ENCODE measurements at places on chromosomes 1 and 21.

DNA sequence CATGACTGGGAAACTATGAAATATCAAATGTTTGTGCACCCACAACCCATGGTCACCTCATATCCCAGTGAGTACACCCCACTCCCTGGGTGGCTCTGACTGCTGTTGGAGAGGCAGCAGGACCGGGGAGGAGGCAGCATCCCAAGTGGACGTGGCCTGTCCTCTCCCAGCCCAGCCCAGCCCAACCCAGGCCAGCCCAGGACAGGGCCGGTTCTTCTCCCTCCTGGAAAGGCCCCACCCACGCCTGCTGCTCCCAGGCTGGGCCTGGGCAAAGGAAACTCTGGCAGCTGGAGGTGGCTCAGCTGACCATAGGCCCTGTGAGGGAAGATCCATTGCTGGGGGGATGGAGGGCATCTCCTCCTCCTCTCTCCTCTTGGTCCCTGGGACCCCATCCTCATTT is 19.1 kb downstream of the MATN1 start:
- DNase-seq: no peak

- DNase-seq: peak; percentile 75
Measured at GRCh38 chr1:85297855-85298629, 21.6 kb upstream of the BCL10 start.

GRCh38 chr1:28172713-28173150 is 3.8 kb downstream of the PTAFR start:
- no peak for DNase-seq

DNA sequence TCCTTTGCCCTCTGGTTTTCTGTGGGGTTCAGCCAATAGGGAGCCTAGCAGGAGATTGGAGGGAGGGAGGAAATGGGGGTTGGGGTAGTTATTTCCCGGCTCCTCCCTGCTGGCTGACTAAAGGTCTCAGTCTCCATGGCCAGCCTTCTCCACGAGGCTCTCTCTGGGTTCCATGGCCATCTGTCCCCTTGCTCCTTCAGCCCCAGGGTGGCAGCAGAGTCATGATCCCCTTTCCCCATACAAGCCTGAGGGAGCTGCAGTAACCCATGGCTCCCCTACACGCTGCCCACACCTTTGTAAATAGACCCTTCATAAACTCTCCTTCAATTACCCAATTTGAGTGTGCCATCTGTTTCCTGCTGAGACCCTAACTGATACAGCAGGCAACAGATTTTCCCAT is 176.1 kb upstream of the CSF3R start:
- no peak for DNase-seq

DNA sequence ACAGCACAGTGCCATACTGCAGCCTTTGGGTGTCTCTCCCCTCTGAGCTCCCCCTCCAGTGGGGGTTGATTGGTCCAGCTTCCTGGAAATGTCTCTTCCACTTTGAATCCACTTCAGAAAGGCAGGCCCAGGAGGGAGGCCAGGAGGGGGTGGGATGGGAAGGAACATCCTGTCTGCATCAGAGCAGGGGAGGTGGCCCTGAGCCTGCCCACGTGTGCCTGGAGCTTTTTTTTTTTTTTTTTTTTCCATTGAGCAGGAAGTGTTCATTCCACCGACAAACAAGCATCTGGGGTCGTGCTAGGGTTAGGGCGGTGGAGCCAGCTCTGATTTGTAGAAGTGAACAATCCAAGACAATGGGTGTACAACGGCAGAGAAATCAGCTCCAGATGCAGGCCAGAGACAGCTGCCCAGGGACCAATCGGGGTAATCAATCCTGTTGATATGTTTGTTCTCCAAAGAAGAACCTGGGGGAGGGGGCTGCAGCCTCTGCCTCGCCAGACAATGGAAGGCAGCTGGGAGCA is 93.3 kb downstream of the SSBP3 start:
- DNase-seq: no peak

GRCh38 chr1:7322283-7322785 is 448.8 kb upstream of the VAMP3 start:
- no peak for DNase-seq

DNA sequence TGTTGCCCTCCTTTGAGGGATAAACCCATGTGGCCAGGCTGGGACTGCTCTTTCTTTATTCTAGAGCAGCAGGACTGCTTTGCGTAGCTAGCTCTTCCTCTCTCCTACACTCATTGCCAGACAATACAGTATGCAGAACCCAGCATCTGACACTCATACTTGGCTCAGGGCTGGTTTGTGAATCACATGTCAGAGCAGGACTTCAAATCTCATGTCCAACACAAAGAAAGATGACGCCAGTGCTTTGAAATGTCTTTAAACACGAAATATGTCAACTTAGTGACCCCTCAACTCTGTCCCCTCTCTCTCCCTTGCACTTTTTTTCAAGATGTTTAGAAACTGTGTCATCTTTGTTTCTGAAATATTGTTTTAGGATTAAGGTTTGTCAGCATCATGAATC is 135.0 kb downstream of the TGFB2 start:
- DNase-seq: no peak

GRCh38 chr1:91730801-91731732 is 154.9 kb downstream of the TGFBR3 start:
- no peak for DNase-seq

- DNase-seq: no peak
Measured at GRCh38 chr1:84834419-84835064, 58.5 kb downstream of the LPAR3 start.

- DNase-seq: no peak
Measured at GRCh38 chr1:86018283-86018923, 138.2 kb downstream of the COL24A1 start.

DNA sequence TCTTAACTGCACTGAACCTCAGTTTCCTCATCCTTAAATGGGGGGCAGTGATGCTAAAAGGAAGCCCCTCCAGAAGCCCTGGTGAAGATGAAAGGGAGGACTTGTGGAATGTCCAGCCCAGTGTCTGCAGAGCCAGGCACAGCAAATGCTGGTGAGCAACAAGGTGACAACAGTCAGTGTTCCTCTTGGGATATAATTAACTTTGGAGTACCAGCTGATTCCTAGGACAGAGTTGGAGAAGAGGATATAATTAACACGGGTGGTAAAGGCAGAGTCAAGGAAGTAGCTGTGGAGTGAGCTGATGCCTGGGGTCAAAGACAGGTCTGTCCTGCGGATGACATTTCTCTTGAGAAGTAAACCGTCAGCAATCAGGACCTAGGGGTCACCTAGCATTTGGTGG is 60.7 kb upstream of the MRPS6 start:
- DNase-seq: no peak

- DNase-seq: no peak
Measured at GRCh38 chr1:200369706-200370105, 40.1 kb downstream of the ZNF281 start.

DNA sequence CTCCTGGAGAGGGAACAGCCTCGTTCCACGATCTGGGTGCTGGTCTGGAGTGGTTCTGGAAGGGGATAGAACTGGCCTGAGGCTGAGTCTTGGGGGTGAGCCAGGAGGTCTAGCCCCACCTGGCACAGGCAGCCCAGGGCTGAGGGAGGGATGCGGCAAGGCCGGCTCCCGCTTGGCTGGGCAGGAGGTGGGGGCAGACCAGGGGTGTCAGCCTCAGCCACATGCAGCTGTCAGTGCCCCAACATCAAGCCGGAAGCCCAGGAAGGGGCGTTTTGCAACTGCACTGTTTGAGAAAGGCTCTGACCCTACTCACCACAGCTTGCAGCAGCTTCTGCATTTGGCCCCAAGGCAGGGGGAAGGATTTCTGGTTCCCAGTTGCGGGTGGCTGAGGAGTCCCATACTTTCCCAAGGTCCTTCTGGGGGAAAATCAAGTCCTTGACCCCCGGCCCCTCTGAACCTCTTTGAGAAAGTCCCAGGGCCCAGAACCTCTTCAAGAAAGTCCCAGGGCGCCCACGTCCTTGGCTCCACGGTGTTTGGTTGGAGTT is 2.0 kb downstream of the EFHD2 start:
- DNase-seq: no peak

DNA sequence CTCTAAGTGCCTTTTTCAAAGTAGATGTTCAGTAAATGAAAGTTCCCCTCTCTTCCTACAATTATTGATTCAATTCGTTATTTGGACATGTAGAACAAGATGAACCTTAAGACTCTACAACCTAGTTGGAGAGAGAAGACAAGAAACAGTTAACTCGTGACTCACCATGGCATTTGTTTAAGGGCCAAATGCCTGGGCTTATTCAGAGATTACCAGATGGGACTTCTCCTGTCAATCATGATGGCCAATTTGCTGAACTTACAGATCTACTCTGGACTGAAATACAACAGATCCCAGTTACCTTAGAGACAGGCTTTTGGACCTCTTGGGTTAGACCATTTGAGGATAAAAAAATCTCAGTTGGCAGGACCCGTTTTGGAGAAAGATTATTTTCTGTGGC is 93.5 kb downstream of the C1orf94 start:
- no peak for DNase-seq

GRCh38 chr21:35208810-35209517 is 159.9 kb upstream of the RUNX1 start:
- DNase-seq: no peak

DNA sequence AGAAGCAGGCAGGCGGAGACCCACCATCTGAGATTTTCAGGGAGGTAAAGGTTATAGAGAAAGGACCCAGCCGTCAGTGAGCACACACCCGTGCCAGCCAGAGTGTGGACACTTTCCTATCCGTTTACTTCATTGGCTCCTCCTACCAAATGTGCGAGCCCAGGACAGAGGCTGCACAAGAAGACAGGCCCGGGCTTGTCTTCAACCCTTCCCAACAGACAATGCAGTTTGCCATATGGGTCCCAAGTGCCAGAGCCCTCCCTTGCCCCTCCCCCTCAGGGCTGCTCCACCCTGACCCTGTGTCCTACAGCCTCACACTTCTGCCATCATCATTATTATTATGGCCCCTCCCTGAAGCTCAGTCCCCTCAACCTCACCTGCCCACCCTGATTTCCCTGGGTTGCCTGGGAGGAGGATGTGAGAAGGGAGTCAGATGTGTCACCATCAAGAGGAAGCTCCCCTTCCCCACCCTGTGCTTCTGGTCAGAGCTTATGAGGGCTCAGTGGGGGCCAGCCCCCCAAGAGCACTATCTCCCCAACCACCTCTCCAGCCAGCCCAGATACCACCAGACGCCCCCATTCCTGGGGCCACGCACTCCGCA is 9.4 kb downstream of the LAPTM5 start:
- DNase-seq: no peak

DNA sequence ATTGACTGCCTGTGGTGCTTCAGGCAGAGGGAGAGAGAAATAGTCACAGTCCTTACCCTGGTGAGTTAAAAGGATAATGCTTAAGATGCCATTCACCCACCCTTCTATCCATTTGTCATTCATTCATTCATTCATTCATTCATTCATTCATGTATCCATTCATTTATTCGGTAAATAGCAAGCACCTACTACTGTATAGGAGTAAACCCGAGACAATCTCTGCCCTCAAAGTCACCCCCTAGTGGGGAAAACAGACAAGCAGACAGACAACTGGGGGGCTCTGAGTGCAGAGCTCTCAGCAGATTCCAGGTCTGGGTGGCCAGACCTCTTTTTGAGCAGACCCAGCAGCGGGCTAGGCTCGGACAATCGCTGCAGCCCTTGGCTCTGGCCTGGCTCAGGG is 14.1 kb upstream of the ACTL8 start:
- no peak for DNase-seq

- DNase-seq: no peak
Measured at GRCh38 chr1:69898403-69898947, 306.9 kb downstream of the LRRC40 start.

- DNase-seq: no peak
Measured at GRCh38 chr1:30446508-30446907, 276.9 kb downstream of the MATN1 start.

GRCh38 chr1:154141240-154141639 is 13.6 kb downstream of the NUP210L start:
- no peak for DNase-seq

DNA sequence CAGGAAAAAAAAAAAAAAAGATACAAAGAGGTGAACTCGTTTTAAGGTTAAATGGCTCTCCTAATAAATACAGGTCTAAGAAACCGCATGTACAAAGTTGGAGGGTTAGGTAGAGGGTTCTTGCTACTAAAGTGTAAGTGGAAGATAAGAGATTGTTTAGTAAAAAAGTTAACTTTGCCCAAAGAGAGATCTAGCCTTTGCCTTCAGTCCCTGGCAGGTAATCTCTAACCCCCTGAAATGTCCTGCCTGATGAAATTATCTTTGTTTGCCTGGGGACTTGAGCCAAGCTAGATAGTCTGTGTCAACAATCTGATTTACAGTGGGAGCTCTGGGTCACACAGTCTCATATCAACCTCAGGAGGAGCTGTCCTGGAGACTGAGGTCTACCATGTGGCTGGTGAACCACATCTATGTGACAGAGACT is 57.6 kb downstream of the TRIM33 start:
- DNase-seq: no peak

GRCh38 chr1:963301-963651 is 2.9 kb downstream of the KLHL17 start:
- no peak for DNase-seq

GRCh38 chr1:206555473-206555935 is 48.2 kb downstream of the RASSF5 start:
- DNase-seq: no peak

DNA sequence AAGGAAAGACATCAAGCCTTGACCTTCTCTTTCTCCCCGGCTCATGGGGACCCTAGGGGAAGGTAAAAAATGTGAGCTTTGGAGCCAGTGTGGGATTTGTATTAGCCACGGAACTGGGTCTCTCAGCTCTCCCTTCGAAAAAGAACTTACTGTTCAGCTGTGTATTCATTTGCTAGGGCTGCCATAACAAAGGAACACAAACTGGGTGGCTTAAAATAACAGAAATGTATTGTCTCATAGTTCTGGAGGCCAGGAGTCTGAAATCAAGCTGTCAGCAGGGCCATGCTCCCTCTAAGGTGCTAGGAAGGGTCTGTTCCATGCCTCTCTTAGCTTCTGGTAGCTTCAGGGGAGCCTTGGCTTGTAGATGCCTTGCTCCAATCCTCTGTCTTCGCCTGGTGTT is 83.5 kb upstream of the SLC2A1 start:
- DNase-seq: no peak

GRCh38 chr21:40052276-40052675 is 185.0 kb downstream of the PCP4 start:
- no peak for DNase-seq

DNA sequence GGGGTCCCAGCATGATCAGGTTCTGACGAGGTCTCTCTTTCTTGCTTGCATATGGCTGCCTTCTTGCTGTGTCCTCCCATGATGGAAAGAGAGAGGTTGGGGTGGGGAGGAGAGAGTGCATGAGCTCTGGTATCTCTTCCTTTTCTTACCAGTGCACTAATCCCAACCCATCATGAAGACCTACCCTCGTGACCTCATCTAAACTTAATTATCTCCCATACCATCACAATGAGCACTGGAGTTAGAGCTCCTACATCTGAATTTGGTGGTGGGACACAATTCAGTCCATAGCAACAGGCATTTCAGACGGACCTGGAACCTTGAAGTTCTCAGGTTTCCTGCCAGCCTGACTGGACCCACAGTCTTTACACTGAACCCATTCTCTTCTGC is 125.2 kb upstream of the ZNF648 start:
- no peak for DNase-seq
